Activated CD8-positive, alpha-beta T cell treated with anti-CD3 and anti-CD28 coated beads for 36 hours (primary cell): ENCODE measurements at places on chromosomes 7 and 10. TPM values are rescaled to one million over a fixed set of nuclear protein-coding genes. Genes with fewer than 3 reads are reported as not detected.

DNA sequence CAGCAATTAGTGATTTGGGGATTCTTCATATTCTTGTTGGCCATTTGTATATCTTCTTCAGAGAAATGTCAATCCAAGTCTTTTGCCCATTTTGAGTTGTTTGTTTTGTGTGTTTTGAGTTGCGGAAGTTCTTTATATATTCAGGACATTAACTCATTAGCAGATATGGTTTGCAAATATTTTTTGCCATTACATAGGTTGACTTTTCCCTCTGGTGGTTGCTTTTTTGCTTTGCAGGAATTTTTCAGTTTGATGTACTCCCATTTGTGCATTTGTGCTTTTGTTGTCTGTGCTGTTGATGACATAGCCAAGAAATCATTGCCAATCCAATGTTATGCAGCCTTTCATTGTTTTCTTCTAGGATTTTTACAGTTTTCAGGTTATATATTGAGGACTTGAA is 63.6 kb upstream of the DNAJC1 start:
- DNase-seq: no peak

DNA sequence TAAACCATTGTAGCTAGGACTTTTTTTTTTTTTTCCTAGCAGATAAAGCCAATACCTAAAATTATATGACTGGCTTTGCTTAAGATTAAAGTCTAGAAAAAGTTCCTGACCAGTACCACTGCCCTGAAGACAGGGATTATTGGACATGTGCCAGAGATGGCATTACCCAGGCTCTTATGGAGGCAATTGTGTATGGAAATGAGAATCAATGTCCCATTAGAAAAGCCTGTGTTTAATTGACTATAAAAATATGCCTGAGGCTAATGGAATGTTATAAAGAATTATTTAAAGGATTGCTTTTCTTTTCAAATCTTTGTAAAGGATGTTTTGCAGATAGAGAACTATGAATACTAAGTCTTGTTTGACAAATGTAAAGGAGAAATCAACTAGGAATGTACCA is 196.7 kb downstream of the ANK3 start:
- DNase-seq: no peak

Gene IFIT2
- 39.2 TPM for total RNA-seq

- DNase-seq: no peak
Measured at GRCh38 chr7:108327353-108327752, 128.9 kb downstream of the NRCAM start.

- DNase-seq: no peak
Measured at GRCh38 chr10:127968027-127968441, 61.1 kb downstream of the PTPRE start.

Gene GTPBP10
- total RNA-seq: 47.9 TPM

DNA sequence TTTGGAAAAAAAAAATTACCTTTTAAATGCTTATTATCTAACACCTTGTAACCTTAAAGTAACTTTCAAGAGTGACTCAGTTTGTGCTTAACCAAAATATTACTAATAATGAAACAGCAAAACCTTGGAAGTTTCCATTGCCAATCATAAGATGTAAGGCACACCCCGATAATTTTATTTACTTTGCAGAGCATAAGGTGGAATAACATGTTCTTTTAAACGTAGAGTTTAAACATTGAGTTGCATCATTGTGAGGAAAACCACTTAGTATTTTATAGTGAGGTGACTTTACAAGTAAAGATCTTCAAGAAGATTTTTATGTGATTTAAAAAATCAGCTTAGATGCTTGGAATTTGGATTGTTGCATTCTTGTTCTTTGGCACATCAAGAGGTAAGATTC is at the start of gene PNLIPRP3:
PNLIPRP3 (plus strand) TSS at position 177 of the 400 bp plus-strand sequence; CDS start at position 343, 166 bp downstream.
- DNase-seq: no peak

DNA sequence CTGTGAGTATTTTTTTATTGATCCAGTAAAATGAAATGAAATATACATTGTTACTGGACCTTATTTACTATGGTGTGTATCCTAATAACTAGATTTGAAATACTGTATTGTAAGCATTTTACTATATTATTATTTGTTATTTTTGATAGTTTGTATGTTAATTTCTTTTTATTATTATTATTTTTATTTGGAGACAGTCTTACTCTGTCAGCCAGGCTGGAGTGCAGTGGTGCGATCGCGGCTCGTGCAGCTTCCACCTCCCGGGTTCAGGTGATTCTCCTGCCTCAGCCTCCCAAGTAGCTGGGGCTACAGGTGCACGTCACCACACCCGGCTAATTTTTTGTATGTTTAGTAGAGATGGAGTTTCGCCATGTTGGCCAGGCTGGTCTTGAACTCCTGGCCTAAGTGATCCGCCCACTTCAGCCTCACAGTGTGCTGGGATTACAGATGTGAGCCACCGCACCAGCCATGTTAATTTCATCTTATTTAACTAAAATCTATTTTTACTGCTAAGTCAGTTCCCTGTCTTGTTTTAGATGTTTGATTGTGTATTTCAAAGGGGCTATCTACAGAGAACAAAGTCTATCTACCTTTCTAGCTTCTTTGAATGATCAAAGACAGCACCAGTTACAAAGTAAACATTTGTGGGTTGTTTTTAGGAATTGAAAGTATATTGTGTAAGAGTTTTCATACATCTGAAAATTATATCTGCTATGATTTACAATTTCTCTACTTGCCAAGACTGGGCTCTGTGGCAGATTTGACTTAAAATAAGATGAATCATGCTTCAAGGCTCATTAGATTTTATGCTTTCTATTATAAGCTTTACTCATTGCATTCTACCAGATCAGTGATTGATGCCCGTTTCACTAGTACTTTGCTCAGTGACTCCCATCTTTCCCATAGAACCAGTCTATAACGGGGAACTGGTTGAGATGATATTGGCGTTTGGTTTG is 41.6 kb downstream of the CDC123 start:
- no peak for DNase-seq

Gene MYOZ1
- not detected for total RNA-seq

DNA sequence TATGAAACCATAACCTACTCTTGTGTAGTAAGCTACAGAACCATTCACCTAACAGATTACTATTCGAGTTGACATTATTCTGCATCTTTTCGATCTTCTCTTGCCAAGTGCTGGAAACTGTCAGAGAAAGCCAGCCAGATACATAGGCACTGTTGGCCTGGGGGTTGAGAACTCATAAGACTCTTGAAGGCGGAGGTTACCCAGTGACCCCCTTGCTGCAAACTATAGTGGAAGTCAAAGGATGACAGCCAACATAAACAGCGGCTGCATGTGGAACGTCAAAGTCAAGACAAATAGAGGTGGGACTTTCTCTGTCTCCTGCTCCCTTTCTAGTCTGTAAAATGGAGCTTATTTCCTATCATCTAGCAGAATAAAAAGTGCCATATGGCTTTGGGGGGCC is 394.2 kb downstream of the LRMDA start:
- no peak for DNase-seq

Gene SFRP4
- total RNA-seq: not detected

Gene GPR15LG
- total RNA-seq: not detected

- DNase-seq: no peak
Measured at GRCh38 chr7:37947941-37948210, 27.4 kb downstream of the EPDR1 start.

DNA sequence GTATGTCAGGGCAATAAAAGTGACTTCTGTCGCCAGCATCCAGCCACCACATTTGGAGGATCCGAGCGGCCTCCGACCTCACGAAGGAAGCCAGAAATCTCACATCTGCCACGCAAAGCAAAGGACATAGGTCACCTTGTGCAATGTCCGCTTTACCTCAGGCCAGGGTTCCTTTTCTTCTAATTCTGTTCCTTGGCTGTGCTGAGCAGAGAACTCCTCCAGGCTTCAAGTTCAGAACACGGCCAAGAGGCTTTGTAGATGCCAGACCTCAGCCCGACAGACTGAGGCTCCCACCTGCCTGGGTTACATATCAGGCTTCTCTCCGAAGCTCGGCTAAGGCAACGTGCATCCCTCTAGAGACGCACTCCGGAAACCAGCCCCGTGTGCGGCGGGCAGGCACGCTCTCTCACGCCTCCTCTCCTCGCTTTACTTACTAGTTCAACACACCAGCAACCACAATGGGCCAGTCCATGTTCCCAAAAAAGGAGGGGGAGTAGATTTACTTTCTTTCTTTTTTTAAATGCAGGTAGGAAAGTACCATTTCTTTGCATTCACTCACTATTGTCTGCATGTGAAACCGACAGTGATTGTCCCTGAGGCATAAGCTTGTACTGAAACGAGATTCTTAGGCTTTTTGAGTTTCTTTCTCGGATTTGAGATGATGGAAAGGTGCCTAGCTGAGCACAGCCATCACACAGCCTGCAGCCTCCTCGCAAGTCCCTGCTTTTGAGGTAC is 122.4 kb upstream of the AFAP1L2 start:
- peak; percentile 97 for DNase-seq

DNA sequence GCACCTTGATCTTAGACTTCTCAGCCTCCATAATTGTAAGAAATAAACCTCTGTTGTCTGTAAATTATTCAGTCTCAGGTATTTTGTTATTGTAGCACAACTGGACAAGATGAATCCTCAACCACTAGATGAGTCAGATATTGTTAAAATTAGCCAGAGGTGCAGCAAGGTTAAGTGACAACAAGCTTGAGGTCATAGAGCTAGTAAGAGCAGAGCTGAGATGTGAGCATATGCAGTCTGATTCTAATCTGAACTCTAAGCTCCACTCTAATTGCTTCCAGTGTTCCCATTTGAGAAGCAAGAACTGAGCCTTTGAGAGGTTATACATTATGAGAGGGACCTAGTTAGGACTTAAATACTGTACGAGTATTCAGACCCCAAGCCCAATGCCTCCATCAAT is 93.1 kb downstream of the FZD1 start:
- no peak for DNase-seq

Gene FRAT2
- 5.6 TPM for total RNA-seq

GRCh38 chr10:113463777-113464176 is 89.1 kb upstream of the HABP2 start:
- no peak for DNase-seq

Gene SPDYE5
- not detected for total RNA-seq

DNA sequence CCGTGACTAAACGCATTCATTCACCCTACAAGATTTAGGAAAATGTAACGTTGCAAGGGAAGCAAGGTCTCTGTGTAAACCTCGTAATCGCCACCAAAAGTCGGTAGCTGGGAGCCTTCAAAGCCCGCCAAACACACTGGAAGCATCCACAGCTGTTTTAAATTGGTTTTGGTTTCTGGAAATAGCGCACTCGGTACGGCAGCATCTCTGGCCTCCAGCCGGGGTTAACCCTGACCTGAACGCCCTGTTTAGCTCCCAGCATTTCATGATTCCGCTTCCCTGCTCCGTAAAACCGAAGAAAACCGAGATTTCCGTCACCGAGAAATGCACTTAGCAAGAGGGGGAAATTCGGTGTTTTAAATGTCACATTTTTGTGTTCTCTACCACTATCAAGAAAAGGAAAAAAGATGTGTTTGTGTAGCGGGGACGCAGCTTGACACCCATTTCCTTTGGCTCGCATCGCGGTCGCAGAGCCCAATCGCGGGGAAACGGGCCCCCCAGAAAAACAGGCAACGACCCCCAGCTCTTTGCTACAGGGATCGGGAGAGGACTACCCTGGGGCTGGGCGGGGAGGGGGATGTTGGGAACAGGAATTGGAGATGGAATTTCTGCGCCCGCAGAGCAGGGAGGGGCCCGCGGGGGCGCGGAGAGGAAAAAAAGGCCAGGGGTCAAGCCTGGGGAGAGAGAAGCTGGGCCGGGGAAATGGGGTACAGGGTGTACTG is 646 bp downstream of the SGCE start:
- peak; percentile 10 for DNase-seq

Gene TRDMT1
- 4.4 TPM for total RNA-seq

Gene MYOF
- total RNA-seq: 4.9 TPM

Gene GPR37
- not detected for total RNA-seq

DNA sequence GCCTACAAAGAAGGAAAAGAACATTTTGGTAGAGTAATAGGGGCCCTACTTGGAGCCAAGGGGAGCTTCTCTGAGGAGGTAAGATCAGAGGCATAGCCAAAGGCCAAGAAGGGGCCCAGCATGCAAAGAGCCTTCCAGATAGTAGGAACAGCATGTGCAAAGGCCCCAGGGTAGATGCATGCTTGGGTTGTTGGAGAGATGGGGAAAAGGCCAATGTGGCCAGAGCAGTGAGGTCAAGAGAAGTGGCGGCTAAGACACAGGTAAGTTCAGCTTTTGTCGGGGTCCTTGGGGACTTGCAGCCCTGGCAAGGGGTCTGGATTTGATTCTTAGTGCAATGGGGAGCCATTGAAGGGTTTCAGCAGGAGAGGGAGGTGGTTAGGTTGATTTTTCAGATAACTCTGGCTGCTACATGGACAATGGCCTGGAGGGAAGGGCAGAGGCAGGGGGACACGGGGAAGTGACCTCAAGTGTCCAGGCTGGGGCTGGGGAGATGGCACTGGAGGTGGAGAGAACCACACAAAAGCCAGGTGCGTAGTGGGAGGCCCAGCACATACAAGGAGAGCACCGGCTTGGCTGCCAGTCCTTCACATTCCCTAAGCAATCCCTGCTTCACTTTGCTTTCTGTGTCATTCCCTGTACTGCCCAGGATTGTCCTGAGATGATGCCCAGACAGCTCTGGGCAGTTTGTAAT is 16.5 kb downstream of the GRID1 start:
- no peak for DNase-seq

Gene BICC1
- total RNA-seq: not detected
